ENCODE measurements at places on chromosomes 11 and 22. TPM values are rescaled to one million over a fixed set of nuclear protein-coding genes. Genes with fewer than 3 reads are reported as not detected.

- DNase-seq = no peak
These were observed 57.5 kb downstream of the RTL6 start for GRCh38 chr22:44440224-44441160.

DNA sequence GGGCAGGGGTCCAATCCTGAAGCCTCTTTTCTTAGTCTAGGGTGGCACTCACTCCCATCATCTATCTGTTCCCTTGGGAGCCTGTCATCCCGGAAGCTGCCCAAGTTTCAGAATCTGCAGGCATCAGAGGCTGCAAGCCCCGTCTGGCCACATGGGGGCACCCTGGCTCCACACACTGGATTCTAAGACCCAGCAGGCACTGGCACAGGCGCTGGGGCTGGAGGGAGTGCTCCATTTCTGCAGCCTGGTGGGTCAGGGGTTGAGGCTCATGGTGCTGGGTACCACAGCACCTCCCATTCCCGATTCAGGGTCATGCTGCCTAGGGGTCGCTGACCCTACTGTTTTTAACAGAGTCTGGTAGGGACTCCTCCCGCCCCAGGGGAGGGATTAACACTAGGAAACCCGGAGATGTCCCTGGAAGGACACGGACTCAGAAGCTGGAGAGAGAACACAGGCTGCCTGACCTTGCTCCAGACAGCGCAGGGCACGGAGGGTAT lies 243.9 kb upstream of the SYN3 start:
- peak; percentile 85 for DNase-seq

GRCh38 chr11:77047007-77047927 lies 13.1 kb downstream of the B3GNT6 start:
- DNase-seq = peak; percentile 94

DNA sequence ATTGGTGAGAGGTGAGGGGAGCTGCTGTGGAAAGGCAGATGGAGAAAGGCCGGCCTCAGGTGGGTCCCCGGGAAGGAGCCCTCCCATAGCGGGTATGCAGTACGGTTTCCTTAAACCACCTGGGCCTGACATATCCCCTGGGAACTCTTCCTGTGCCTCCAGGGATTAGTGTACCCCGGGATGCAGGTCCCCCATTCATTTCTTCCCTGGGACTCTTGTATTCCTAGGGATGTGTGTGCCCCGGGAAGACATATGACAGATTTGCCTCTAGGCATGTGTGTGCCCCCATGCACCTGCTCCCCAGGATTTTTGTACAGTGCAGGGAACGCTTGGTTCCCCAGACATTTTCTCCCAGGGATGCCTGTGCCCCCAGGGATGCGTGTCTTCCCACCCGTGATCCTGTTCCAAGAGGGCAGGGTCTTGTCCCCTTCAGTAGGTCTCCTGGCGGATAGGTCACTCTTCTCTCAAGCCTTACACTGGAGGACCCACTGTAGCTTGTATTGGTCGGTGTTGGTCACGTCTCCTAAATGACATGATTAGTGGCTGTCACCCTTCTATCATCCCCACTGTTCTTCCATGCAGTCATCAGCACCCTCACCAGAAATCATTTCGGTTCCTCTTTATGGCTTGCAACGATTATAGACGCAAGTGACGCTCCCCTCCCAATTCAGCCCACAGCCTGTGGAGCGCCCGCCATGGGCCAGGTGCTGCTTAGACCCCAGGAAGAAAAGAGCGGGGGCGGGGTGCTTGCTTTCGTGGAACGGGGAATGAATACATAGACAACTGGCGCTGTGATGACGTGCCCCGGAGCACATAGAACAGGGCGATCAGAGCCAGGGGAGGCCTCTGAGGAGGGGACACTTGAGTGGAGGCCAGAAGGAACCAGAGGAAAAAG lies 1.3 kb downstream of the PARVB start:
- DNase-seq = peak; percentile 37

- DNase-seq = no peak
These were observed 1.0 kb downstream of the RIC3 start for GRCh38 chr11:8167796-8168195.

- no peak for DNase-seq
These were observed 10.2 kb downstream of the SLC35F2 start for GRCh38 chr11:107848345-107848744.

DNA sequence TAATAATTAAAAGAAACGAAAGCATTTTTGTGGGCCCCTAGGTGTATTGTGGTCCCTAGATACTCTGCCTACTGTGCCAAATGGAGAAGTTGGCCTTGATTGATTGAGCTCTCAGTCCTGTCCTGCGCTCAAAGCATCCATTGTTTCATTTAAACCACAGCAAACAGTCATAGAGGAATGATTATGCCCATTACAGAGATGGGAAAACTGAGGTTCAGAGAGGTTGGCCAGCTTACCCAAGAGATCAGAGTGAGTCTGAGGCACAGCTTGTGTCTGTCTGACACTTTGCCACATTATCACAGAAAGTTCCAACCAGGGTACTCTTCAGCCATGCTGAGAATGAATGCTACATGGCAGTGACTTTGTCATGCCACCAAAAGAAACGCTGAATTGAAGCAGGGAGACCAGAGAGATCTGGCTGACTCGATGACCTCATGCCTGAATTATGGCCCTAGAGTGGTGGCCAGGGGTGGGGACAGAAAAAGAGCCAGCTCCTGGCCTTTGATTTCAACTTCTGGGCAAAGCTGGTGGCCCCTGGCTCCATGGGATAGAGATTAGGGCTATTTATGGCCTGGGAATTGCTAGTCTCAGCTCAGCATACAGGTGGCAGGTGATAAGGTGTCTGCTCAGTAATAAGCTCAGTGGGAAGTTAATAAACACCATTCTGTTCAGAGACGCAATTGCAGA lies 180.5 kb downstream of the MIAT start:
- DNase-seq = no peak

DNA sequence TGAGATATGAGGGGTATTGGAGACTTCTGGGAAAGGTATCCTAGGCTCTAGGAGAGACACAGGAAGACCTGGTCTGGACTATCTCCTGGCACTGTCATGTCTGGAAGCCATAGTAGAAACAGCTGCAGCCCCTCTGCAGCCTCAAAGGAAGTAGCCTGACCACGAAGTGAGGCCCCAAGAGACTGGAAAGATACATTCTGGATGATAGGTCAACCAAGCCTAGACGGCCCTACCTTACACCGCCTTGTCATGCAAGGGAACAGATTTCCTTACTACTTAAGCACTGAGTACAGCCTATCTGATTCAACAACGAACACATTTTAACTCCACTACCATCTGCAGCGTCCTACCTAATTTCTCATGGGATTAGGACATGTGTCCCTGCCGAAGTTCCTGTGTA lies 31.1 kb downstream of the UQCR10 start:
- DNase-seq = no peak

DNA sequence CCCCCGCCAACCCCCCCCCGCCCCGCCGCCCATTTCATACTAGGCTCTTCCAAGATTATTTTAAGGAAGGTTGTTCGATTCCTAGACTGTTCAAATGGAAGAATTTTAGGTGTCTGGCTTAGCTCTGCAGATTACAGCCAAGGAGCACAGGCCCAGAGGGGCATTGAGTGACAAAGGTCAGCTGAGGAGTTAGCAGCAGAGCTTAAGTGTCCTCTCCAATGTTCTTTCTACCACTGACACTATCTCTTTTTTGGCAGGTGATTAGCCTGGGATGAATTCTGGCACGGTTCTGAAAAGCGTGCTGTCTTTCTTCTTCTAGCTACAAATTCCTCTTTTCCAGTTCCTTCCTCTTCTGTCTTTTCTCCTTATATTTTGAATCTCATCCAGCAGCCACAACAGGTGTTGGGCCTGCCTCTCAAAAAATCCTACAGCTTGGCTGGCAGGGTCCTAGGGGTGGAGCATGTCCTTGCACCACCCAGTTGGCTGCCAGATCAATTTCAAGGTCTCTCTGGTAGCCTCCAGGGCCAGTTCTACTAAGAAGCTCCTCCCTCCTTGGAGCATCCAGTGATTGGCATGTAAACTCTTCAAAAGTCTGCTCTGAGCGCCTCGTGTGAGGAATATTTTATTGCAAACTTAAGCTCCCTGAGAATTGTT lies 23.0 kb downstream of the KCNE3 start:
- DNase-seq = no peak

DNA sequence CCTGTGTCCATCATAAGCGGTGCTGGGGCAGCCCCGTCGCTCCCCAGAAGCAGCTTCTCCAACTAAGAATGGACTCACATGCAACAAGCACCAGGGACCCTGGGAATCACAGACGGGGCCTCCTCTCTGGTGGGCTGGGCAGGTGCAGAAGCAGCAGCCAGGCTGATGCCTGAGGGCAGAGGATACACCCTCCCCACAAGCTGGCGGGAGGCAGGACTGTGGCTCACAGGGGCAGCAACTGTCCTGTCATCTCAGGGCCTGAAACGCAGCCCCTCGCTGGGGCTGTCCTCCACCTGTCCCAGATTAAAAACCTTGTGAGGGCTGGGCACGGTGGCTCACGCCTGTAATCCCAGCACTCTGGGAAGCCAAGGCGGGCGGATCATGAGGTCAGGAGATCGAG lies 3.1 kb upstream of the SBF1 start:
- no peak for DNase-seq

DNA sequence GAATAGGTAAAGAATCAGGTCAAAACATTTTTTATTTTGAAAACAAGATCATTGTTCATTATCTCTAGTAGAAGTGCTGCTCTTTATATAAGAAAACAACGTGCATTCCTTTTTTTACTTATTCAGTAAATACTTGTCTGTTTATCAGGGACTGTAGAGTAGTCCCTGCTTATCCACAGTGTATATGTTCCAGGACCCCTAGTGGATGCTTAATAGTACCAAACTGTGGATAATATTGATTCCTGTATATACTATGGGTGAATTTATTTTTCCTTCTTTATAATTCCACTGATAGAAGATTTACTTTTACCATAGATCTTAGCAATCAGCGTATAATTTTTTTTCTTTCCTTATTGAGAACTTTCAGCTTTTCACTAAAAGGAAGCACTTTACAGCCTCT lies 32.6 kb downstream of the CEP295 start:
- DNase-seq = no peak

RAG1 gene
- total RNA-seq = 2.6 TPM

RIMBP3B gene
- total RNA-seq = 1.0 TPM

IFITM10 gene
- total RNA-seq = 13.9 TPM

TRIM48 gene
- not detected for total RNA-seq

ACR gene
- 0.92 TPM for total RNA-seq
